ENCODE measurements at places on chromosomes 5 and 9. TPM values are rescaled to one million over a fixed set of nuclear protein-coding genes. Genes with fewer than 3 reads are reported as not detected.

DNA sequence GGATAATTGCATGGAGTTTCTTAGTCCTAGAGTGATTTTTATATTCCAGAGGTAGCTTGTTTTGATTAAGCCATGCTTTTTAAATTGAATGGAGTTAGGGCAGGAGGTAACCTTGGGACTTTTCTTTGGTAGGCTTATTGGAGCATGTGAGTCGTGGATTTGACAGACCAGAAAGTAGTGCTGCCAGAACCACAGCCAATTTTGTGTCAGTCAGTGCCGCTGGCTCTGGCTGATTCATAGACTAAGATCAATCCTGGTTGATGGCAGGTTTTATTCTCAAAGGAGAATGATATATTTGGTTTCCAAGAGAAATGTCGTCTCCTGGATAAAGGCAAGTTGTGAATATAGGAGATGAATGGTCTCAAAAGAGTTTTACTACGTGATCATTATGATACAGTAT lies 20.3 kb downstream of the RAI14 start:
- no peak for DNase-seq

- DNase-seq, result no peak
Observed at GRCh38 chr5:135162661-135163265, 128.7 kb upstream of the PITX1 start.

Gene PTGR1
- polyA plus RNA-seq, result 168 TPM

DNA sequence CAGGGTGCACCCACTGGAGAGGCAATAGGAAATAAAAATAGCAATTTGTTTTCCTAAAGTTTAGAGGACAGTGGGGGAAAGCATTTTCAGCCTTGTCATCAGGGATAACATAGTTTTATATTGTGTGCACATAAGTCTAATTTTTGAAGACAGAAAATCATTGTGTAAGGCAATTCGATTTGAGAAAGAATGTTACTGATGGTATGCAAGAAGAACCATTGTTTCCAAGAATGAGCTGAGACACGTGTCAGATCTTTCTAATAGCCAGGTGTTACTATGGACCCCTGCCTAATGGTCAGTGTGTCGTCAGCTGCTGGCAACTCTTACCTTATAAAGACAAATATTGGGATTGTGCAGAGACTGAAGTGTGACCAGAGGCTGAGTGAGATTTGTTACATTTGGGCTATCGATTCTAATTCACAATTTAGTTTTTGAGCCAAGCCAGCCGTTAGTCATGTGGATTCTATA lies 67.1 kb upstream of the PPP2R2B start:
- no peak for DNase-seq

GRCh38 chr9:102855641-102856040 lies 139.5 kb upstream of the CYLC2 start:
- no peak for DNase-seq

DNA sequence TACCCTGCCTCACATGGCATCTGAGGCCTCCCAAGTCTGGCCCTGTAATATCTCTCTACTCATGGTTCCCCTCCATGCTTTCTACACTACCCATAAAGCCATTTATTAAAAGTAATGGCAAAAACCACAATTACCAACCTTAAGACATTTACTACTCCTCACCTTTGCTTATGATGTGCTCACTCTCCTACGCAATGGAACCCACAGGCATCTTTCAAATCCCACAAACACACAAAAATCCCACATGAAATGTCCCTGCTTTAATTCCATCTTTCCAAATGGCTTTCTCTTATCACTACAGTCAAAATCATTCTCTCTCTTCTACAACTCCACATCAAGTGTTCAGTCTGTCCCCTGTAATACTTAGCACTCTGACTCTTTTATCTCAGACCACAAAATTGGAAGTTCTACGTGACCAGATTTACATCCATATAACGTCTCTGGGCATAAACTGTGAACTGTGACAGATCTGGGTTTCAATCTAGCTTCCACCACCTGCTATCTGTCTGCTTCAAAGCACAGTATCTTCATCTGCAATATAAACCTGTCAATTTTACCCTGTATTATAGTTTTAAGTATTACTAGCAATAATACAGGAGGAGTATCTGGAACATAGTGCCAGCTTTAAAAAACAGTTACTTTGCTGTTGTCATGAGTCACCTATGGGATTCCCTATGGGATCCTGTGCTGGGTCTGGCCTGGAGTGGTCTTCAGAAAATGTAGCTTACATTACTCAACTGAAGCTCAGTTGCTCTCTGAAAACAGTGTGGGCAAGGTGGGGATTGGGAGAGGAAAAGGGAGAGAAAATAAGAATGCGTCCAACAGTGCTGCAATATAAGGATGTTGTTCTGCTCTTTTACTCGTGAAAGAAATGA lies 137.1 kb upstream of the TRIM32 start:
- no peak for DNase-seq

- DNase-seq, result no peak
Observed at GRCh38 chr9:75064307-75065025, 23.5 kb downstream of the NMRK1 start.

- DNase-seq, result no peak
Observed at GRCh38 chr9:14021871-14022525, 291.9 kb downstream of the NFIB start.

- DNase-seq, result no peak
Observed at GRCh38 chr5:108171759-108172158, 210.1 kb downstream of the FBXL17 start.

DNA sequence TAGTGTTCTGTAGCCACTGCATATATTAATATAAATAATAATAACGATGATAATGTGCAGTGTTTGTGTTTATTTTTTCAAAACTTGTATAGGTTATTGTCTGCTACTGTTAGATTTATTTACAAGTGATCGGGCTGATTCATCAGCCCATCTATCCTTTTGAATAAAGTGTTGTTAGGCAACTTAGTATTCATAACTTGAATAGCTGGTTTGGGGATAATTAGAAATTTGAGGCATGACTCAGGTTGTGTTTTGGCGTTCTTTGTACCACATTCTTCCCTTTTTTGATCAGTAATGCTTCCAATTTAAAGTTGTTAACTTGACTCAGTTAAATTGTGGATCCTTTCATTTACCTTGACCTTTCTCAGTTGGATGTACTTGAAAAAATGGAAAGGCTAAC lies 69.7 kb downstream of the FOCAD start:
- no peak for DNase-seq

- no peak for DNase-seq
Observed at GRCh38 chr5:82512025-82512424, 233.9 kb upstream of the RPS23 start.

GRCh38 chr5:80931411-80931810 lies 28.8 kb upstream of the RASGRF2 start:
- DNase-seq, result no peak

Gene CDC25C
- polyA plus RNA-seq, result 8.0 TPM

GRCh38 chr9:109806506-109807115 lies 26.6 kb downstream of the PALM2AKAP2 start:
- no peak for DNase-seq

DNA sequence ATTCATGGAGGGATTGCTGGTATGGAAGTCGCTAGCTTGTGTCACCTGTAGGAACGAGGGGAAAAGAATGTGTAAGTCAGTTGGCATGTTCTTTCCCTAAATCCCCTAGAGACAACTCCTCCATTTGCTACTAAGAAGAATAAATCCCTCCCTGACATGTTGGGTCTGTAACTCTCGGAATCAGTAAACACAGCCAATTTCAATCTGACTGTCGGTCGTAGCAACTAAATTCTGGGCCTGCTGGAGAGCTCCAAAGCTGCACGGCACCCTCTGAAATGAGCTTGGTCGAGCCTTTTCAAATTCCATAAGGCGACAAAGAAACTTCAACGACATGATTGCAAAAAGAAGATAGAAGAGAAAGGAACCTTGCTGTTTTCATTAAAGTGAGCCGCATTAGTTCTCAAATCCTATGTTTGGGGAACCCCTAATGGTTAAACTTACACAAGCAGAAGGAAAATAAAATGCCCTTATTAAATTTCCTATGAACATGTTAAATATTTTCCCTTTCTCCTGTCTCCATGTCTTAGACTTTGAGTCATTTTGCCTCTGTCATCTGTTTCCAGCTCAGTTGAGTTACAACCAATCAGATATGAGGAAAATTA lies 735.8 kb upstream of the WWC1 start:
- DNase-seq, result no peak

Gene LAMC3
- polyA plus RNA-seq, result 38.8 TPM
